Stimulated activated CD4-positive, alpha-beta T cell treated with anti-CD3 and anti-CD28 coated beads, Interleukin-2, amount 100 ng/mL, for 48 hours (primary cell): ENCODE measurements at places on chromosomes 2 and 18.

GRCh38 chr2:32788114-32788513 lies 158.6 kb upstream of the LTBP1 start:
- DNase-seq, result no peak

- no peak for DNase-seq
Measured at GRCh38 chr18:53268455-53268854, 928.5 kb downstream of the DCC start.

- DNase-seq, result no peak
Measured at GRCh38 chr2:137250401-137250800, 485.1 kb downstream of the THSD7B start.

- no peak for DNase-seq
Measured at GRCh38 chr2:153476816-153477635, 1.5 kb downstream of the RPRM start.

DNA sequence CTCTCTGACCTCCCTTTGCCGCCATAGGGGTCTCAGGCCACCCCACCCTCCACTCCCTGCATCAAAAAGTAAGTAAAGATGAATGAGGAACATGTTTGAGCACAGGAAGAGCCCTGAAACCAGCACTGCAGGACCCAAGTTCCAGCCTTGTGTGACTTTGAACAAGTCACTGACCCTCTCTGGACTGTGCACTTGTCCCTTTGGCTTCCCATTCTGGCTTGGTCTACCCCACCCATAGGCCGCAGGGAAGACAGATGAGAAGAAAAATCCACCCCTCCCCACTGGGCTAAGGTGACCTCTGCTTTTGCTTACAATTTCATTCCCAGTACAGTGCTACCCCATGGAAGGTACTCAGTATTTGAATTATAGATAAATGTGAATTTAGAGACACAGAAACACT lies 43.8 kb downstream of the TMEM17 start:
- no peak for DNase-seq

DNA sequence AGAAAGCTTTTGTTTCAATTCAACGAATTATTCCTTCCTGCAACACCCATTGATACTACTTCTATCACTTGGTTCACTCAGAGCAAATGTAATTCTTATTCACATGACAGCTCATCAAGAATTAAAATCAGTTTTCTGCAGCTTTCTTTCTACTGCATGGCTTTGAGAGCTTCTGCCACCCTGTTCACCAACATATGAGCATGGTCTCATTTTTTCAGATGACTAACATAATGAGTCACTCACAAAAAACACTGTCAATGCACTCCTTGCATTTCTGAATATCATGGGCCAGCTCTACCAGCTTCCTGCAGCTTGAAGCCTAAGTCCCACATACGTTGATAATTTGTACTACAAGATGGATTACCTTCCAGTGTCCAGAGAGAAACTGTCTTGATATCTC lies 342.9 kb downstream of the LRATD1 start:
- no peak for DNase-seq

- no peak for DNase-seq
Measured at GRCh38 chr18:70421471-70422390, 132.9 kb downstream of the SOCS6 start.

DNA sequence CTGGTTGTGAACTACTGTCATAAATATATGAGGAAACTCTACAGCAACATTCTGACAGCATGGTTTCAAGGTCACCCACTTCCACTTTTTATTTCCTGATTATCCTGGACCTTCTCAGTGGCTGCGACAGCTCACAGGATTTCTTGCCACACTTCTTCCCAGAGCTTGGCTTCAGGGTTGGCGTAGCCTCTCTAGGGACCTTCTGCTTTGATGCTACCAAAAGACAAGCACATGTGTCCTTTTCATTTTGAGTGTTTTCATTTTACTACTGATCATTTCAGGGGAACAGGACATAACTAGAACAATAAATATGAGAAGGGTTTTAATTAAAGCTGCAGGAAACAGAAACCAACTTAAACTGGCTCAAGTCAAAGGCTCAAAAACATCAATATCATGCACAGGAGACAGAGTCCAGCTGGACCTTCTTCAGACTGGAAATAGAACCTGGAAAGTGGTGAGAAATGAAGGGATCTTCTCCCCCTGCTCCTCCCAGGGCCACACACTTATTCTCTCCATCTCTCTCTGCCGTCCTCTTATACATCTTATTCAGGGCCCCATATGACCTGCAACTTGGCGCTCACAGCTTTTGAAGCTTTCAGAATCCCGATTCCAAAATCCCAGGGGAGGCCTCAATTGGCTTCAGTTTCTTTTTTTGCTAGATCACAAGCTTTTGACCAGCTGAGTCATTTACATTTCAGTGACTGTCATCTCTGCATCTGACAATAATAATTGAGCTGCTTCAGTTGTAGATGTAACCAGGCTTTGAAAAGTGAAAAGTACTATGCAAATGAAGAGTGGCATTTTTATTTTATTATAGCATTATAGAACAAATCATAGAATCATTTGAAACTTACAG lies 9.7 kb downstream of the VIT start:
- DNase-seq, result no peak

GRCh38 chr2:13543550-13543949 lies 826.8 kb downstream of the TRIB2 start:
- DNase-seq, result no peak

GRCh38 chr2:233075966-233076339 lies 15.8 kb downstream of the INPP5D start:
- DNase-seq, result no peak

- no peak for DNase-seq
Measured at GRCh38 chr2:7937082-7937481, 744.8 kb upstream of the ID2 start.

GRCh38 chr2:66853585-66853984 lies 418.7 kb downstream of the MEIS1 start:
- DNase-seq, result no peak

DNA sequence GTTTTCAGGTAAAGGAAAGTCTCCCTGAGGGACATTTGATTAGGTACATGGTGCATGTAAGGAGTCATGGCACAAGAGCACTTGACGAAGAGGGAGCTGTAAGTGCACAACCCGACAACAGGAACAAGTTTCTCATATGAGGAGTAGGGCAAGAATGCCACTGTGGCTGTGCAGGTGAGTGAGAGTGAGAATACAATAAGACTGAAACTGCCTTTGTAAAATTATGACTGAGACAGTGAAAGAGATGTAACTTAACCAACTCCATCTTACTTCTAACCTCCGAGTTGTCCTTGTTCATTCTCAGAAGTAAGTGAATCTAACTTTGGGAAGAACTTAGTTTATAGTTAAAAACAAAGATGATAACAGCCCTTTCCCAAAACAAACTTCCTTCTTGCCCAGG lies 1025.8 kb upstream of the CNTNAP5 start:
- DNase-seq, result no peak

GRCh38 chr2:238771218-238771617 lies 76.7 kb upstream of the TWIST2 start:
- DNase-seq, result no peak

DNA sequence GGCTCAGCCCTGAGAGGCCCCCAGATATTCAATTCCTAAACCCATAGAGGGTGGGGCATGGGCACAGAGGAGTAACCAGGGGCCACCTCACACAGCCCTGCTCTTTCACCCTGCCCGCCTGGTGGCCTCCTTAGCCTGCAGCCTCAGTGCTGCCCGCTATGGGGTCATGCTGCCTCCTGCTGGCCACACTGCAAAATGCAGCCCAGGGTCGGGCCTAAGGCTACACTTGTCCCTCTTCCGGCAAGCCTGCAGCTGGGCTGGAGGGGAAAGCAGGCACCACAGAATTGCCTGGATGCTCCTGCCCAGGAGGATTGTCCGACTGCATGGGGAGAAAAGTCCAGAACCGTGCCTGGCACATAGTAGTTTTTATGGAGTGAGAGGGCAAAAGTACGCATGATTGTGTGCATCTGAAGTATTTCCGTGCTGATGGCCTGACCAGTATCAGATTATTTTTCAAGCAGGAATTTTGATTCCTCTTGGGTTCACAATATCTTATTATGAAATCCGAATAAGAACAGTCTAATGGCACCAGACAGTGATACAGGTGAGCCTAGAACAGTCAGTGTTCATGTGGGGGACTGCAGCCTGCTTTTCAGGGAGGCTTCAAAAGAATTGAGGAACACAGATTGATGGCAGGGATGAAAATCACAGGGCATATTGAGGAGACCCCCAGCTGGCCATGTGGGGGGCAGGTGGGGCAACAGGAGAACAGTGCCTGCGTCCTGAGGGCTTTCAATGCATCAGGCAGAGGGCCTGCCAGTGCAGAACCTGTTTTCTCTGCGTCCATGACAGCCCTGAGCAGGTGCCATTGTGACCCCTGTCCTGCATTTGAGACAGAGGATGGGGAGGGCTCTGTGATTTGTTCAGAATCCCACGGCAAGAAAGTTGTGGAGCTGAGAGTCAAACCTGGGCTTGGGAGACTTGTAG lies 51.2 kb upstream of the ALPP start:
- DNase-seq, result peak; percentile 87

DNA sequence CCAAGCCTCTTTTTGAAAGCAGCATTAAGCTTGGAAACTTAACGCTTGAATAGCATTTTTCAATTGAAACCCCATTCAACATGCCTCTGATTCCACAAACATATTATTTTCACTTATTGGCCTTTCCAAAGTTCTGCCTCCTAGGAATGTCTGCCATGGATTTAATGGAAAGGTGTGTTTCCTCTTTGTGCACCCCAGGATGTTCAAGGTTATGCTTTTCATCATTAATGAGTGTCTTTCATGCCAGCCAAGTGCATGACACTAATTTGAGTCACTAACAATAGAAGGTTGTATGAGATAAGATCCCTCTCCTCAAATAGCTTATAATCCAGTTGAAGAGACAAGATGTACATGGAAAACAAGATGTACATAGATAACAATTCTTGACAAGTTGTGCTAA lies 84.7 kb downstream of the ALPK2 start:
- no peak for DNase-seq

DNA sequence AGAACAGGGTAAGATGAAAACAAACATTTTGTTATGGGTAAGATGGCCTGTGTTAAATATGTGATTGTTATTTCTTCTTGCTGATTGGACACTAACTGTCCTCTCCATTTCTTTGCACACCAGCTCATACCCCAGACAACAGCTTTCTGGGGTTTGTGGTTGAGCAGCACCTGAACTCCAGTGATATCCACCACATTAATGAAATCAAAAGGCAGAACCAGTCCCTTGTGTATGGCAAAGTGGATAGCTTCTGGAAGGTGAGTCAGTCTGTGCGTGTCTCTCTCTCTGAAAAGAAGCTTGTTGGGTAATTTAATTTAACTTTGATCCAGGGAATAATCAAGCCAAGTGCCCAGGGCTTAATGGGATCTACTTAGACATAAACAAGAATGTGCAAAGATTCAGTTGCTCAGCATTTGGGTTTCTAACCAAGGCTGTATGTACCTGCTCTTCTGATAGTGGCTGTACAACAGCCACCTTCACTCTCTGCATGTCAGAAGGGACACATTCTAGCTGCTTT lies 108.3 kb downstream of the MGAT5 start:
- DNase-seq, result no peak

GRCh38 chr18:48453330-48454066 lies 44.3 kb upstream of the ZBTB7C start:
- no peak for DNase-seq

DNA sequence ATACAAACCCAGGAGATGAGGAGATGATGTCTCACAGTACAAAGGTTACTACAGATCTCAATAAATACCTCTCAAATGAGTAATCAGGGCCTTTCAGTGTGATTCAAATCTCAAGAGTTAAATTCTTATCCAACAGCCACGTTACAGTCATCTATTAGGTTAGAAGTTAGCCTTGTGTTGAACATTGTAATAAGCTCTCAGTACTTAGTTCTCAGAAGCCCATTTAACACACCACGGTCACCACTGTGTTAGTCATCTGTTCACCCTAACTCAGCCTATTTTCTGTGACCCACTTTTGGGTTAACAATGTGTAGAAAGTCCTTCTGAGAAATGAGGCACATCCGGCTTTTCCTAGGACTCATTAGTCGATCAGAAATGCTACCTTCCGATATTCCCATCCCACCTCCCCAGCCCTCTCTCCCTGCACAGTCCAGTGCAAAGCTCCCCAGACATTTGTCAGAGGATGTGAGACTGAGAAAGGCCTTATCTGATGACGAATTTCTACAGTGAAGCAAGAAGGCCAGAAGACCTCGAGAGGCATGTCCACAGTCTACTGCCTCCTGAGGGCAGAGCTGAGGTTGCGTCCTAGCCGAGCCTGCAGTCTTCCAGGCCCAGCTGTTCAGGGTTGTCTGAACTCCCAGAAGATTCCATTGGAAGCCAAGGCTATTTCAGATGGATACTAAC lies 92.6 kb downstream of the ACTR2 start:
- peak; percentile 19 for DNase-seq

DNA sequence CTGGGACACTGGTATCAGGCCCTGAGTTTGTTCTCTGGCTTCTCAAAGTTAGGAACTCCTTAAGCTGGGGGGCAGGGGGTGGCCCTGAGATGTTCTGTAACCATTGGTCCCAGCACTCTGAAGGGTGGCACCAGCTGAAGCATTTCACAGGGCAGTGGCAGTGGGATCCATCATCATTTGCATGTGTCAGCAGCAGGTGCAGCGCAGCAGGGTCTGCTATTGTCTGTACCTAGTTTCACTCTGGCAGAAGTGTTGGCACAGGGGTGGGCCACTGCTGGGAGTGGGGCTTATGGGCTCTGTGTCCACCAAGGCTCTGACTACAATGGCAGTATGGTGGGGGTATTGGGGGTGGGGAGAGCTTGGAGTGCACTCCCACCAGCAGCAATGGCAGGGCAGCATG lies 460.4 kb upstream of the ZNF804A start:
- no peak for DNase-seq

- DNase-seq, result no peak
Measured at GRCh38 chr2:211879323-211879722, 659.3 kb downstream of the ERBB4 start.

GRCh38 chr18:52278191-52278590 lies 61.8 kb upstream of the DCC start:
- no peak for DNase-seq

DNA sequence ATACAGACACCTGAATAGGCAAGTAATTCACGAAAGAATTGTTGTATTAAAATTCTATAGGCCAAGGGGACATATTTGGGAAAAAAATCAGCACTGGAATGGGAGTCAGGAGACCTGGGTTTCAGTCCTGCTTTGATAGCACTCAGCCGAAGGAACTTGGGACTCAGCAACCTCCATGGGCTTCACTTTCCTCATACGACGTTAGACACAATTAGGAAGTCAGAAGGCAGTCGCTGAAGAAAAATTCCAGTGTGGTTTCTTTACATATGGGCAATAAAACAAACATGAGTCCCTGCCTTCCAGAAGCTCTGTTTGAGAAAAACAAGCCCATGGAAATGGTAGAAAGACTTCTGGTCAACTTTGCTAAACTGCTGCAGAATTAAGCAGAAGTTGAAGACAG lies 15.1 kb upstream of the CYRIA start:
- DNase-seq, result no peak

DNA sequence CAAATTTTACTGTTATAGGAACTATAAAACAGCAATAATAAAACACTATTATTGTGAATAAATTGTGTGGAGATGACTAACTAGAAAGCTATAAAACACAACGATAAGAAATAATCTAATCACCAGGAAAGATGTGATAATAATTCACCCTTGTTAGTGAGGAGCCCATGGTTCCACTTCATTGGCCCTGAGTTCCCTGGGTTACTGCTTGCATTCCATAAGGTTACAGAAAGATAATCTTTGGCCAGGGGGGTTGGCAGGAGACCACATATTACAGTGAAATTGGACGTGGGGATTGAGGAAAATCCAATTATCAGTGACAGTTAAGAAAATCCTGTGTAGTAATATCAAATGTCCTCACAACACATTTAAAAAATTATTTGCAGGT lies 2.5 kb upstream of the CPO start:
- DNase-seq, result no peak
